ENCODE measurements at places on chromosomes 3 and 15.

DNA sequence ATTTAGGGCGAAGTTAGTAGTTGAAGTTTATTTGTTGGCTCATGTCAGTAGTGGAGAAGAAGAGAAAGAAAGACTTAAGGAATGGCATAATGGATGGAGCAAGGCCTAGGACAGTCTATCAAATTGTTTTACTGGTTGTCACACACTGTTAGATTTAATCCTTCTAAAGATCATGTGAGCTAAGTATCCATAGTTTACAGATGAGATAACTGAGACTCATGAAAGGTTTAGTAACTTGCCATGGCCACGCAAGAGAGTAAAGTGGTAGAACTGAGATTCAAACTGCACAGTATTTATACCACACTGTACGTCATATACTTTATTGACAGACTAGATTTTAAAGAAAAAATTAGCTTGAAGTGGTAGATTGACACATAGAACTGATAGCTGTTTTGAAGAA lies 11.4 kb downstream of the SPRED1 start:
- DNase-seq, result no peak

DNA sequence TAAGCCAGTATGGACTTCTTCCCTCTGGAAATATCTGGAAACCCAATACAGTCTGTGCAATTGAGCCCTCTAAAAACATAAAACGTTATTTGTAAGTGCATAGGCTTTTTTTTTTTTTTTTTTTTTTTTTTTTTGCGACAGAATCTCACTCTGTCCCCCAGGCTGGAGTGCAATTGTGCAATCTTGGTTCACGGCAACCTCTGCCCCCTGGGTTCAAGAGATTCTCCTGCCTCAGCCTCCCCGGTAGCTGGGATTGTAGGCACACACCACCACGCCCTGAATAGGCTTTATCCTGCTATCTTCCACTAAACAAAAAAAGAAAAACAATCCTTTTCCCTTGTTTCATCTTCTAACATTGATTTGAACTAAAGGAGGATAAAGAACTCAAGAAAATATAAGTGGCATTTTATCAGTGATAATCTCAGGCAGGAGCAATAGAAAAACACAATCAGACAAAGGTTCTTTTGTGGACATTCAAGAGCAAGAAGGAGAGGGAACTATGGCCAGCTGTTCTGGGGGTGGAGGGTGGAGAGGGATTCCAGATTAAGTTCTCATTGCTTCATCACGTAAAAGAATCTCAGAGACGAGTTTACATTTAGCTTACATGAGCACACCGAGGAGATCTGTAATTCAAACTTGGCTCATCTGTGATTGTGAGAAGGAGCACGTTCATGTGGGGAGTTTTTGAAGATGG lies 68.6 kb downstream of the ITGB5 start:
- DNase-seq, result no peak

DNA sequence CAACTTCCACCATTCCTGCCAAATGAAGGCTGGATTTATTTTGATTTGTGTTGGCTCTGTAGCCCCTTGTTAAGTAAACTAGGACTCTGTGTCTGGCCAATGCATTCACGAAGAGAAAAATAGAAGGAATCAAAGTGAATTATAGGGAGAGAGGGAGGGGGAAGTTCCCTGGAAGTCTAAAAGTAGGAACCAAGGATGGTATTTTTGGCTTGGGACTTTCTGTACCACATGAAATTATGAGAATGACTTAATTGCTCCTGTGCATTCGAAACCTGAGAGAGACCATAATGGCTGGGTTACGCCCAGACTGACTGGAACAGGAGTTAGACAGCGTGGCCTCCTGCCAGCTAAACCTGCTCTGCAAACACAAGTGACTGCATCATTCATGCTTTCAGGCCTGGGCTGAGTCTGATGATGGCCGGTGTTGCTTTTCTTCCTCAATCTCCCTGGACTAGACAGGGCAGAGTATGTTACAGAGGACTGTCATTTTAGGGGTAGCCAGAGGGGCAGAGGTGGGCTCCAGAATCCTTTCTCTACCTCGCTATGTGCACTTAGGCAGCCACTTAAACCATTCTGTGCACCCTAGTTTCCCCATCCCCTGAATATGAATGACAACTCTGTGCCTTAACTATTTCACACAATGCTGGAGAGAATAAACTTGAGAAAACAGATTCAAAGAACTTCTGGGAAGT lies 58.9 kb downstream of the MYO1E start:
- DNase-seq, result peak; percentile 86

GRCh38 chr15:49741712-49742111 lies 120.9 kb downstream of the DTWD1 start:
- no peak for DNase-seq

DNA sequence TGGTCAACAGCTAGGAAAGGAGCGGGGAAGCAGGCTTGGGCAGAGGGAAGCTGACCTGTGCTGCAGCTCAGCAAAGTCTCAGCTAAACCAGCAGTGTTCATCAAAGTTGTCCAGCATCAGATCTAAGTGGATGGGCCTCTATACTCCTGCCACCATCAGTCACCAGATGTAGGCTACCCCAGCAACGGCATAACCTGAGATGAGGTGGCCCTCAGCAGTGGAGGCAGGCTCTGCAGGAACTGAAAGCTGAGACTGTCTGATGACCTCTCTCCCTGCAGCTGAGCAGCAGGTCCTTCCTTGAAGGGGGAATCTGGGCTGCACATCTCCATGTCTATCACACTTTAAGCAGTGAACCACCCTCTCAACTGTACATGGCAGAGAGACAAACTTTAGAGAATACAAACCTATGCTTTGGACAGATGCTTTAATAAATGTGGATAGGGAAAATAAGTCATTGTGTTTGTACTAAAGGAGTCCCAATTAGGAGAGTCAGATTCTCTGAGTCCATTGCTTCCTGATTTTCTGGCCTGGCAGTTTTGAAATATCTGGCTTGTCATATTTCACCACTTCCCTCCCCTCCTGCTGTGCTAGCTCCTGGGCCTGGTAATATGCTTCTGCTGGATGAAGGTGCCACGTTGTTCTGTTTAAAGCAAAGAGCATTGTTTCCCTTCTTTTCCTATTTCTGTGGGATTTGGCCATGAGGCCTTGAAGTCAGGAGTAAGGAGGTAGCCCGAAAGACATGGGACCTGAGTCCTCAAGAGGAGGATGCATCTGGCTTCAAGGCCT lies 11.1 kb upstream of the PSTPIP1 start:
- DNase-seq, result no peak

DNA sequence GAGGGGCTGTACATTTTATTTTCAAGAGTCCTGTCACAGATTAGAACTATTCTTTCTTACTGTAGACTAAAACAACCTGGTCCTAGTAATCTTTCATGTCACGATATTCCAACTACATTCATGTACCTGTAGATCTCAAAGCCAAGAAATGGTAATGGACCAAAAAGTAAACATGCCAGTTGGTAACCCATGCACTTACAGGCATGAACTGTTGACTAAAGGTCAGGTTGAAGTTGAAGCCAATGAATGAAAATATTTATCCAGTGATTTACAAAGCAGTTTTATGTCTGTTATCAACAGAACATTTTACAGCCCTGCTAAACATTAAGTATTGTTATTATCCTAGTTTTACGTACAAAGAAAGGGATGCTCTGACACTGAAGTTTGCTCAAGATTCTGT lies 25.3 kb downstream of the LRRC57 start:
- no peak for DNase-seq

- no peak for DNase-seq
These were observed 112.5 kb upstream of the THBS1 start for GRCh38 chr15:39468331-39468730.

DNA sequence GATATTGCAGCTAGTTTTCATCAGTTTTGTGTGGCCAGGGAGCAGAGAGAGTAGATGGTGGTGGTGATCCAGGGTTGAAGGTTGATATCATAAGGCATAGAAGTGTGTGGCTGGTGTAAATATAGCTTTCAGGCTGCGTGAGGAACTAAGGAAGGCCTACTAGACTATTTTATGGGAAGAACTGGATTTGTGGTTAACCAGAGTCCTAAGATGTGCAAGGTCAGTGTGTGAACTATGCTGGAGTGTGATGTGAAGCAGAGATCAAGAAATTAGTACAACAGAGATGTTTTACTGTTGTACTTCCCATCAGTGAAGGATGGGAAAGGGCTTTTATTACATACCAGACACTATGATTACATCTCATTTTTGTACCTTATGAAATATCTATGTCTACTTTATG lies 41.5 kb downstream of the MAPK6 start:
- DNase-seq, result no peak

DNA sequence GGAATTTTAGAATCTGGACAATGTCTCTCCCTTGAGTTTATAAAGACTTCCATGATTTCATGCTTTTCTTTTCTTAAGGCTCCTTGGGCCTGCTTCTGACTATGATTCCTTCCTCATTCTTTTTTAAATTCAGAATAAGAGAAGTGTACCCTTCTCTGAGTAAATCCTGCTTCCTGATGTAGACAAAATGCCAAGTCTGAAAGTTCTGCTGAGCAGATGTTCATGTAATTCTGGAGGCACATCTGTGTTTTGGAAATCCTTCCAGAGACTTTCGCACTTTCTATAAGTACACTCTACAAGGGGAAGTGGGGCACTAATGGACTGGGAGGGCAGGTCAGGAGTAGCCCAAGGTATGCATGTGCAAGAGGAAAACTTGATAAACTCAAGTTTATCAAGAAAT lies 24.8 kb downstream of the TPM1 start:
- no peak for DNase-seq

DNA sequence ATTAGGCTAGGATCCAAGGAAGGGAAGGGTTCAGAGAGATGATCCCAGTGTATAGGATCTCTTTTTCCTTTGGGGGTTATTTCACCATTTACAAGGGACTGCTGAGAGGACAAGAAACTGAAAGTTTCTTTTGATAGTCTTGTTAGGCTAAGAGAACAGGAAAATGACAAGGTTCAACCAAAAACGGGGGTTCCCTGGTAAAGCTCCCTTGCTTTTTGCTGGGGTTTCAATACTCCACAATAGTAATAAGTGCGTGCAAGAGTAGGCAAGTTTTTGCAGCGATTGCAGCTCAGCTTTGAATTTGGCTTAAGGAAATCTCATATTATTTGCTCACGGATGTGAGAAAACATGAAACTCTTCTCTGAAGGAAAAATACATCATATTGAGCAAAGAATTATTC lies 18.8 kb upstream of the SUSD5 start:
- DNase-seq, result no peak

DNA sequence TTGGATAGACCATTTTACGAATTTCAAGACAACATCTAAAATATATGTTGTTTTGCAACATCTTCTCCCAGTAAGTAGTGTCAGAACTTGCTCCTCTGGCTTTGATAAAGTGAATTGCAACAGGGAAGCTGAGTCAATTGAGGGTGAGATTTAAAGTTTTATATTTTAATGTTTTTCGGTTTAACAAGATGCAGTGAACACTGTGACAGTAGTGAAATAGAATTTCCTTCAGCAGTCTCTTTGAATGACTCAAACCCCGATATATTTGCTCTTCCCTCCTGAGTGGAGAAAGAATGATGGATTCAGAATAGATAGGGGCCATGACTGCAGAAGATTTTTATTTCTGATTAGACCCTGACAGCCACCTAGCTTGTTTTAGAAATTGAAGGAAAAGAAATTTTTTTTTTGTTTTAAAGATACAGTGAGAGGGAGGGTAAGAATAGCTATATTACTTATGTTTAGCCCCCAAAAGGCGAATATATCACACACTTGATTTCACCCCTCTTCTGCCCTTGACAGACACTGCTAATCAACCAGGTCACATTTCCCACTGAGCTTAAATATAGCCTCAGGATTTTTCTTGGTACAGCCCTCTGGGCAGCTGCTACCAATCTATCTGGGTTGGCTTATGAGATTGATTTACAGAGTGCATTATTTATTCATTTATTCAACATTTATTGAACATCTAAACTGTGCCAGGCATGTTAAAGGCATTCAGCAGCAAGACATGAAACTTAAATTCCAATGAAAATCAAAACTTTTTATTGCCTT lies 183.3 kb upstream of the ADAMTS9 start:
- DNase-seq, result no peak

- no peak for DNase-seq
These were observed 219.1 kb downstream of the ZNF385D start for GRCh38 chr3:21531909-21532308.

- DNase-seq, result no peak
These were observed 168.4 kb downstream of the P3H2 start for GRCh38 chr3:189952272-189952671.

DNA sequence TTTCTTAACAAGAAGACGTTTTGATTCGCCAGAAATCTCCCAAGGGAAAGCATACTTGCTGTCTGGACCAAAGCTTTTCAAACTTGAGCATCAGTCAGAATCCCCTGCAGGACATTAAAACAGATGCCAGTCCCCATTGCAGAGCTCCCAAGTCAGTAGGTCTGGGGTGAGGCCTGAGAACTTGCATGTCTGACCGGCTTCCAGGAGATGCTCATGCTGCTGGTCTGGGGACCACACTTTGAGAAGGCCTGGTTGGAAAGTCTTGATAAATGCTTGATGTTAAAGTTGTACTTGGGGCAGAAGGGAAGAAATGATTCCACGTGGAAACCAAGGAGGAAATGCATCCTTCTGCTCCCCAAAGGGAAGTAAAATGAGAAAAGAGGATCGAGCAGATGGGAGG lies 24.3 kb upstream of the CAV3 start:
- no peak for DNase-seq

DNA sequence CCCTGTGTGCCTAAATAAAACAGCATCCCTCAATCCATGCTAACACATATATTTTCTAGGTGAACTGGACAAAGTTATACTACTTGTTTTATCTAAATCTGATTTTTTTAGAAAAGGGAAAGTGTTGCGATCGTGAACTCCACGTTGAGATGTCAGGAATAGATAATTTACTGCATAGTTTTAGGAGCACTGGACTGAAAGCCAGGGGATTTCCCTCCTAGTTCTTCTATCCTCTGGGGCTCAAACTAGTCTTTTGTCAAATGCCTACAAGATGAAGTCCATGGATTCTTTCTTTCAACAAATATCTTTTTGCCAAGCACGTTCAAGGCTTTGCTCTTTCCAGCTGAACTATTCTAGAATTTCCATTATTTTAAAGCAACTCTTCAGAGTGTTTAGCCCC lies 617 bp upstream of the HPS3 start:
- no peak for DNase-seq

GRCh38 chr3:37329465-37329864 lies 155.1 kb upstream of the LRRFIP2 start:
- no peak for DNase-seq

- DNase-seq, result no peak
These were observed 48.4 kb downstream of the CHAC1 start for GRCh38 chr15:41001524-41002214.

GRCh38 chr3:71129611-71130431 lies 453.7 kb downstream of the FOXP1 start:
- DNase-seq, result no peak

GRCh38 chr15:71458089-71458660 lies 342.9 kb downstream of the THSD4 start:
- DNase-seq, result no peak

- DNase-seq, result no peak
These were observed 688 bp downstream of the SETD5 start for GRCh38 chr3:9397906-9398699.
